Stimulated activated CD4-positive, alpha-beta T cell treated with anti-CD3 and anti-CD28 coated beads, Interleukin-15, amount 100 ng/mL, for 1 hour (primary cell): ENCODE measurements at places on chromosomes 13 and 19.

DNA sequence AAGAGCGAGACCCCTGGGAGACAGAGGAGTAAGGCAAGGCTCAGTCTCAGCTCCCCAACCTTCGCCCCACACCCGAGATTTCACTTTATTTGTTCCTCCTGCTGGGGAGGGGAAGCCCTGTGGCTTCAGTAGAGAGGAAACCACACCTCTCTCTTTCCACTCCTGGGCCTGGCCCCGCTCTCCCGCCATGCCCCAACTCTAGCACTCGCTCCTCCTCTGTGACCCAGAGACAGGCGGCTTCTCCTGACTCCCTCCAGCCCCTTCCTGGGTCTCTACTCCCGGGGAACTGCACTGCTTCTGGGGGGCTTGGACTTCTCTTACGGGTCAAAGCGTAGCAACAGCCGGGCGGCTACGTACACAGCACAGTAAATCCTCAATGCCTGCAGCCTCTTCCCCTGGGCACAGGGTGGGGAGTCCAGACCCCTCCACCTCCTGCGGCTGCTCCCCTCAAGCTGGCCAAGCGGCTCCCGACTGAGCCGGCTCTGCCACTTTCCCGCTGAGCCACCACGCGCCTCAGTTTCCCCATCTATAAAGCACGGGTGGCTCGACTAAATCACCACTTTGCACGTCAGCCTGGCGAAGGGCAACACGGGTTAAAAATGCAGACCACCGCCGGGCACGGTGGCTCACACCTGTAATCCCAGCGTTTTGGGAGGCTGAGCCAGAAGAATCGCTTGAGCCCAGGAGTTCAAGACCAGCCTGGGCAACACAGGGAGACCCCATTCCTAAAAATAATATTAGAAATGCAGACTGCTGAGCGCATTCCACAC lies 1.4 kb downstream of the RNF126 start:
- peak; percentile 33 for DNase-seq

- no peak for DNase-seq
Observed at GRCh38 chr13:113094410-113094800, 11.2 kb upstream of the F7 start.

- DNase-seq, result no peak
Observed at GRCh38 chr19:15195371-15196334, 5.1 kb downstream of the NOTCH3 start.

GRCh38 chr13:100497389-100497788 lies 91.2 kb downstream of the GGACT start:
- no peak for DNase-seq

DNA sequence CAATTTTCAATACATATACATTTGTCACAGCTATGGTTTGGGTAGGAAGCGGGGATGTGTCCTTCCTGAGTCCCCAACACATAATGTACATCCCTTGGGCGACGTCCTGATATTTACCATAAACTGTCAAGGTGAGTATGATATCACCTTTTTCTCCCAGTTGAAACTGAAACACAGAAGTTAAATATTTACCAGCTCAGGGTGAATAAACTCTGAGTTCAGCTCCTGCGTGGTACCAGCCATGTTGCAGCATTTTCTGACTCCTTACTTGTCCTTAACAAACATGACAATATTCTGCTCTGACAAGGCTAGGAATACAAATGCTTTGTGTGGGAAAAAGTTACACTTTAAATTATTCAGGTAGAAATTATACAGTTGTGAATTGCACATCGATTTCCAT lies 294.2 kb downstream of the TEX29 start:
- no peak for DNase-seq

GRCh38 chr19:6540918-6541689 lies 10.3 kb downstream of the TNFSF9 start:
- DNase-seq, result no peak

- DNase-seq, result no peak
Observed at GRCh38 chr13:33278913-33279312, 6.6 kb downstream of the STARD13 start.

DNA sequence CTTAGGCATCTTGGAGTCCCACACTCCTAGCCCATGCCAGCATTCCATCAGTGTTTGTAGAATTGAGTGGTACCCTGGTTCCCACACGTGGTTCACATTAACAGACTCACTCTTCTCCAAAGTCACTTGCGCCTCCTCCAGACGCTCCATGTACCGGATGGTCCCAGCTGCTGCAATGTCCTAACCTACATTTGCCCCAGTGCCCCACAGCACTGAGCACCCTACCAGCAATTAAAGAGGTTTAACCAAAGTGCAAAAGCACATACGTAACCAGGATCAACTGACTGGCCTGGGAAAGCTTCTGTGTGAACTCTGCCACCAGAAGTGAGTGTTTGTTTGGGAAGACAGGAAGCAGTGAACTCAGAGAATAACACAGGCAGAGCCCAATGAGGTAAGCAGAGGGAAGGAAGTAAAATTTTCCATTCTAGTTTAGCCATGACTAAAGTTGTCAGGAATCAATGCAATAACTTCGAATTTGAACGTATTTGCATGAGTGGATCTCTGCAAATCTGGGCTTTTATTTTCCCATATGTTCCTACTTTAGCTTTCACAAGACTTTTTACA lies 7.3 kb upstream of the MEDAG start:
- no peak for DNase-seq

GRCh38 chr13:81207231-81207630 lies 866.3 kb upstream of the SPRY2 start:
- DNase-seq, result no peak

- no peak for DNase-seq
Observed at GRCh38 chr13:102316732-102317131, 85.1 kb downstream of the FGF14 start.

DNA sequence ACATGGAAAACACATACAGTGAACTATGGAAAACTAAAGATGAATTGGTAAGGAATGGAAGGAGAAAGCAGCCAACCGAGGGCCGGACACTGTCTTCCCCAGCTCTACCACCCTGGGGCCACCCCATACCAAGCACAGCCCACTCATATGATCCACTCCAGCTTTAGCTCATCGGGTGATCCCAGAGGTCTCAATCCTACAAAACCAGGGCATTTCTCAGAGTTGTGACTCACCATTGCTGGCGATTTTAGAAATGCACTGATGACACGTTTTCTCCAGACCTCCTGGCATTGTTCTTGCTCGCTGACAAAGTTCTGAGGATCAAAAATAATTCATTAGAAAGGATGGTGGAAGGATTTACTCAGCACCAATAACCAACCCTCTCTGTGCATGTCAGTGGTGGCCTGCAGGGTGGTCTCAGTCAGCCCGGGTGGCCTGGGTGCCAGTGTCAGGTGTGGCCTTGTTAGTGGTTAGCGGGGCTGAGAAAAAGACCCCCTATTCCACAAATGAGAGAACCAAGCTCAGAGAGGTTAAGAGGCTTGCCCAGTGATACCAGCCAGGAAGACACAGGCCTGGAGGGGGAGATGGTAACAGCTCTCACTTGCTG lies 6.6 kb downstream of the TMEM272 start:
- no peak for DNase-seq

GRCh38 chr13:80339563-80339911 lies 1.4 kb downstream of the SPRY2 start:
- no peak for DNase-seq

- DNase-seq, result no peak
Observed at GRCh38 chr19:49534632-49535385, 7.0 kb downstream of the RCN3 start.

DNA sequence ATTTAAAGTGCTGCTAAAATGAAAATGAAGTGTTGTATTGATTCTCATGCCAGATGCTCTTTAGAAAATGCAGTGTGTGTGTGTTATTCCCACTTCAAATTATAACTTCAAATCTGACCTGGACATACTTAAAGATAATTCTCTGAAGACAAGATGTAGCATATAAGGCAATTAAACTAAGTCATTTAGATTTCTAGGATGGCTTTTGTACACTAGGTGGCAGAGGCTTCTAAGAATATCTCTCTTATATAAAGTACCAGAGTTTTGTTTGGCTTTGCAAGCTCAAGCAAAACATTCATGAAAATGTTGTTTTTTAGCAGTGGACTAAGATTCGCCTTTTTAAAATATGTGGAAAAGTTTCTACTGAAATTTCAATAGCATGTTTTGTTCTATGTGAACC lies 407.2 kb downstream of the GPC5 start:
- no peak for DNase-seq

DNA sequence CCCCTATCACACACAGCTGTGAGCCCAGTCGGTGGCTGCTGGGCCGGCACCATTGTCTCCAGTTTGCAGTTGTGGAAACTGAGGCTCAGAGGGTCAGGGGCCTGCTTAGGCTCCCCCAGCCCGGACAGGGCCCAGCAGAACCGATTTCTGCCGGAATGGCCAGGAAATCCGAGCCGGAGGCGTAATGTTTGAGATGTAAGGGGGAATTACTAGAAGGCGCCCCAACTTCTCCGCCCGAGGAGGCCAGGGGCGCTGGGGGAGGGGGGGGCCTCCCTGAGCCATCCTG lies 962 bp downstream of the KISS1R start:
- no peak for DNase-seq

DNA sequence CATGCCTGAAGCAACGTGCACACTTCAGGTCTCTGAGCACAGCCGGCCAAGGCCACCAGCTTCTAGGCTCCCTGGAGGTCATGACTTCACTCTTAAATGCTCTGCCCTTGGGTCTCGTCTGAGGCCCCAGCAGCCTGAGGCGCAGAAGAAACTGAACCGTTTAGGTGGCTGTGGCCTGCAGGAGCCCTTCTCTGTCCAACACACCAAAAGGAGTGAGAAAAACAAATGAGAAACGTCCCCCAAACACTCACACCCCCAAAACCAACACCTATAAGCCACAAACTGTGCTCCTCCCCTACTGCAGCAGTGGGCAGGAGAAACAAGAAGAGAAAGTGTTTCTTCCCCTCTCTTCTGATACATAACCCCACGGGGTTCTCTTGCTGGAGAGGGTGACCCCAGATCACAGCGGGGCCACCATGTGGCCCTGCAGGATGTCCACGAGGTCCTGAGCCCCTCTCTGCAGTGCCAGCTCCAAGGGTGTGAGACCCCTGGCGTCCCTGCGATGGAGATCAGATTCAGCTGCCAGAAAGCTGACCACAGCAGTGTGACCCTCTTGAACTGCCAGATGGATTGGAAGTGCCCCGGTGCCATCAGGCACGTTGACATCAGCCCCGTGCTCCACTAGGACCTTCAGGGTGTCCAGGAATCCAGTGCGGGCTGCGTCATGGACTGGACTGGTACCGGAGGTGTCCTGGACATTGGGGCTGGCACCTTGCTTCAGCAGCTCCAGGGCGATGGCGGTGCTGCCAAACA lies 1.0 kb upstream of the KRI1 start:
- DNase-seq, result no peak

DNA sequence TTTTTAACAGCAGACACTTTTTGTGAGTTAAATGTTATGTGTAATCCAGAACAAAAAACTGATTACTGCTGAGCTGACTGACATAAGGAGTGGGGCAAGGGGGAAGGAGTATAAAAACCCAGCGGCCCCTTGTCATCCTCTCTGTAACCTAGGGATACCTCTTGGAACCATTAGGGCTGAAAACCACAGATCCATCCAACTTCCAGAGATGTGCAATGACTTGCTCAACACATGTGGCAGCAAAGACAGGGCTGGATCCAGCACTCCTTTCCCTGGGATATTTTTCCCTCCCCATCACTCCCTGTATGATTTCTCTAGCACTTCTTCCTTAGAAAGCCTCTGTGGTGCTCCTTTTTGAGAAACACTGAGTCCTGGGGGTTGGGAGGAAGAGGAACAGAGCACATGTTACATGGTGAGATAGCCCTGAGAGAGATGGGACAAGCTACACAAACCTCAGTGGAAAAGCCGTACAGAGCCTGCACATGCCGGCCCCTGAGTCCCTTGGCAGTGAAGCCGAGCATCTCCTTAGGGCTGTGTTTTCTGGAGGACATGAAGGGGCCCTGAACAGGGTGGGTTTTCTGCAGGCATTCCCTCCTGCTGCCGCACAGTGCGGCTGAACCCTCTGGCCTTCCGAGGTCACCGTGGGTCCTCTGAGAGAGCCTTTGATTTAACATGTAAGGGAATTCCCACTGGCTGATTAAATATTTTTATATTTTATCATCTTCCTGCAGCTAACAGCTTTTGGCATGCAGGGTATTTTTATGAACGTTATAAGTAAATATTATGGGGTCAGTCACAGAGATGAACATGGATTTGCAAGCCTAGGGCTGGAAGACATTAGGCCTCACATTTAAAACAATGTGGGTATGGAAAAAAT lies 219.9 kb downstream of the COG6 start:
- no peak for DNase-seq

GRCh38 chr19:7360393-7360984 lies 11.8 kb downstream of the ARHGEF18 start:
- no peak for DNase-seq

GRCh38 chr19:35217649-35217990 lies 10.9 kb downstream of the FAM187B start:
- no peak for DNase-seq

- DNase-seq, result no peak
Observed at GRCh38 chr13:78777976-78778375, 119.0 kb upstream of the OBI1 start.

DNA sequence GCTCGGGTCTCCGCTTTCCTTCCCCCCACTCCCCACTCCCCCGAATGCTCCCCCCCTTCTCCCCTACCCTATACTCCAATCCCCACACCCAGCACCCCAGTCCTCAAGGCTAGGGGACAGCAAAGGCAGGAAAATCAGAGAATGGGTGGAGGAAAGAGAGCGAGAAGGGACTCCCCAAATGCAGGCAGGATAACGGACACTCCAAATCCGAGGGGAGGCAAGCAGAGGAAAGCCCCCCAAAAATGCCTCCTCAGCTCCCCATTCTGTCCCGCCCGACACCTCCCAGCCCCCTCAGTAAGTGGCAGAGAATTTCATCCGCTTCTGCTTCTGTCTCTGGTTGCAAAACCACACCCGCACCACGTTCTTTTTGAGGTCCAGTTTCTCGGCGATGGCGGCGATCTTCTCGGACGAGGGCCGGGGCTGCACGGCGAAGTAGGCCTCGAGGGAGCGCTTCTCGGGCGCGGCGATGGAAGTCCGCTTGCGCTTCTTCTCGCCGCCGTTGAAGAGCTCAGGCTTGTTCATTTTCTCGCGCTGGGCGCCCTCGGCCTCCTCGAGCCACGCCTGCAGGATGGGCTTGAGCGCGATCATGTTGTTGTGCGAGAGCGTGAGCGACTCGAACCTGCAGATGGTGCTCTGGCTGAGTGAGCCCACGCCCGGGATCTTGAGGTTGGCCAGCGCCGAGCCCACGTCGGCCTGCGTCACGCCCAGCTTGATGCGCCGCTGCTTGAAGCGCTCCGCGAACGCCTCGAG lies 2.1 kb downstream of the POU4F1 start:
- DNase-seq, result no peak

DNA sequence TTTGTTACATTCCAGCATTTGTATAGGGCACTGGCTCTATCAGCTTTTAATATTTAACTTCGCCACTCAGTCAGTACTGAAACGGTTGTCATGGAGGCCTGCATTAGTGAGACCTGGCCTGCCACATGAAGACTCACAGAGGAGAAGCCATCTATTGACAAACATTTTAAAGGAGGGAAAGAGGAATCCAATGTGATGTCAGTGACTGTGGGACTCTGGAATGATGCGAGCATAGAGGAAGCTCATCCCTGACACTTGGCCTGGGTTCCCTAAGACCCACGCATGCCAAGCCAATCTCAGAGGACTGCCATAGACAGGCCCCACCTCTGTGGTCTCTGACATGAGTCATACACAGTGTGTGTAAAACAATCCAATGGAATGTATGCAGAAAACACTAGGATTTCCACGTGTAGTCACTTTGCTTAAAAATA lies 7.9 kb upstream of the DPY19L3 start:
- no peak for DNase-seq
